ENCODE measurements at places on chromosomes 5 and 9.
A peak's percentile ranks its signal among the peaks of the same experiment; 100 is the strongest.

DNA sequence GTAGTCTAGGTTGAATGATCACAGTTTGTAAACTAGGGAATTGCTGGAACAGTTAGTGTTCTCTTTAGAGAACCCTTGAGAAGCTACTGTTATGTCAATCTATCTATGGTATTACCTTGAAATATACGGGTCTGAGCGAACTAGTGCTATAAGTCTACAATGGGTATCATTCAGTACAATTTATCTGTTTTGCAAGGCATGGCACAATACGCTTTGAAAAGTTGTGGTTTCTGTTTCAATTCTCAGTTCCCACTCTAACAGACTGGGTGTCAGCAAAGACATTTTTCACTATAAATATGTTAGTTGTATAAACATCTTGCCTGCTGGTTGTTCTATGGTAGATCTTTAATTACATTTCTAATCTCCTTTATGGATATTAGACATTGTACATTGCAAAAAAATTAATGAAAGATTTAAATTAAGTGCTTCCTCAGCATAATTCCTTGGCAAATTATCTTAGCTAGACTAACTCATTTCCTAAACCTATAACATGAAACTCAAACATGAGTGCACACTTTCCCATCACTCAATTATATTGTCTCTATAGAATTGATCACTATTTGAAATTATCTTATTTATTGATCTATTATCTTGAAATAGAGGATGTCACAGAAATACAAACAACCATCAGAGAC lies 24.9 kb upstream of the SLCO6A1 start:
- no peak for DNase-seq

GRCh38 chr5:73135429-73136054 lies 15.2 kb downstream of the TMEM171 start:
- no peak for DNase-seq

DNA sequence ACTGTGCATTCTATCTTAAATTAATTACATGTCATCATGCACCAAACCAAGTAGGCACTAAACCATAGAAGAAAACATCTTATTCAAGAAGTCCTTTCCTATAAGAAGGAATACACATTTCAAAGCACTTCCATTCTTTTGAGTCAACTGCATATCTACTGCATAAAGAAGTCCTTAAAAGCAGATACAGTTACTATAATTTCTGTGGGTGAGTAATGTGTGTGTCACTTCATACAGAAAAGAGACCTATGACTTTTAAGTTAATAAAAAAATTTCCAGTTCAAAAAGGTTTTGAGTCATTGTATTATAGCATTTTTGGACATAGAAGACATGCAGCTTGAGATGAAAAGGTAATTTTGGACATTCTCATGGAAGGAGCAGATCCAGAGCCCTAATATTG lies 125.0 kb downstream of the DTWD2 start:
- no peak for DNase-seq

GRCh38 chr9:116942593-116943061 lies 255.5 kb downstream of the TRIM32 start:
- no peak for DNase-seq

GRCh38 chr5:10645146-10645545 lies 81.3 kb downstream of the ANKRD33B start:
- no peak for DNase-seq

DNA sequence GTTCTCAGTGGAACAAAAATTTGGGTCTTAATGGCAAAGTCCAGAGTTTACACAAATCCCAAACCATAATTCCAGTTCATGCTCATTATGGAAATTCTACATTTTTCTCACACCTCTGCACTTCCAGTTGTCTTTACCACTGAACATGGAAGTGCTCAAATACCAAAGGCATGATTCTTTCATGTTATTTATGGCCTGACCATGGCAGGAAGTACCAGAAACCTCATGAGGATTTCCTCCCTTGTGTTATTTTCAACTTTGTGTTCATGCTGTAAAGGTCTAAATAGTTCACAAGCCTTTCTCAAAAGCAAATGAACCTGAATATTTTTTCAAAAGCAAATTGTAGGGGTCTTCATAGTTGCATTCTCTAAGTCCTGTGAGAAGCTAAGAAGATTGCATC lies 82.0 kb upstream of the ITGA1 start:
- peak; percentile 29 for DNase-seq

DNA sequence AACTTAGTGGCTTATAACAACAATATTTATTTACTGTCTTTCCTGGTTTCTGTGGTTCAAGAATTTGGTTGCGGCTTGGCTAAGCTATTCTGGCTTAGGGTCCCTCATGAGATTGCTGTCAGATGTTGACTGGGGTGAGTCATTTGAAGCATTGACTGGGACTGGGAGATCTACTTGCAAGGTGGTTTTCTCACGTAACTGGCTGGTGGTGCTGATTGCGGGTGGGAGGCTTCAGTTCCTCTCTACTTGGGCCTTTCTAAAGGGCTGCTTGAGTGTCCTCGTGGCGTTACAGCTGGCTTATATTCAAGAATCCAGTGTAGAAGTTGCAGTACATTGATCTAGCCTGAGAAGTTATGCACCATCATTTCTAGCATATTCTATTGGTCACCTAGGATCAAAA lies 218.5 kb upstream of the ELAVL2 start:
- no peak for DNase-seq

DNA sequence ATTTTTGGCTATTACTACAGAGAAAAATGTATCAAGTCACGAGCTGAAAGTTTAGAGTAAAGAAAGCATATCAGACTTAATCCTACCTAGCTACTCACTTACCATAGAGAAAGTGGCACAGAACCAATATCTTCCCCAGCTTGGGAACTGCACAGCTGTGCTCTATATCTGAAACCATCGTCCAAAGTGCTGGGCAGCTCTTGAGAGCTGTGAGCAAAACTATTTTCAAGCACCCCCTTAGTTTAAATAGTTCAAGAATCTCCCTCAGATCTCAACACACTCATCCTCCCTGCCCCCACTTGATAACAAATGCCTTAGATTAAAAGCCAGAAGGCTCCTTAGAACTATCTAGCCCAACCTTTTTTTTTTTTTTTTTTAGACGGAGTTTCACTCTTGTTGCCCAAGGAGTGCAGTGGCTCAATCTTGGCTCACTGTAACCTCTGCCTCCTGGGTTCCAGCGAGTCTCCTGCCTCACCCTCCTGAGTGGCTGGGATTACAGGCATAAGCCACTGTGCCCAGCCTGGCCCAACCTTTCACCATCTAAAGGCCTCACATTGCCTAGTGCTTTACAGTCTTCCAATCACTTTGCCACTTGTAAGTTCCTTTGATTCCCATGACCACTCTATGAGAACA lies 94.2 kb upstream of the APC start:
- no peak for DNase-seq

DNA sequence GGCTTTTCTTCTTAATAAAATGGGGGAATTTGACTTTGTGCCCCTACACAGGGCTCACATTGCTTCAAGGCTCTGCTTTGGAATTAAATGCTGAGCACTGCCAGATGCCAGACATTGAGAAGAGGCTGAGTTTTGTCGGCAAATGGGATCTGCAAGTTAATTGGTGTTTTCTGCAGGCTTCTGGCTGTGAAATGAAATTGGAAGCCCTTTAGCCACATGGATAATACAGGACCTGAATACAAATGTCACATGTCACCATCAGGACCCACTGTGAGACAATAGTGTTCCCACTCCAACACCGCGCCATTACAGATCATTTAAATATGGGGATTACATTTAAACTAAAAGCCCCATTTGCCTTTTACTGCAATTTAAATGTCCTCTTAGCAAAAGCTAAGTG lies 164.4 kb downstream of the ZSWIM6 start:
- DNase-seq: no peak

DNA sequence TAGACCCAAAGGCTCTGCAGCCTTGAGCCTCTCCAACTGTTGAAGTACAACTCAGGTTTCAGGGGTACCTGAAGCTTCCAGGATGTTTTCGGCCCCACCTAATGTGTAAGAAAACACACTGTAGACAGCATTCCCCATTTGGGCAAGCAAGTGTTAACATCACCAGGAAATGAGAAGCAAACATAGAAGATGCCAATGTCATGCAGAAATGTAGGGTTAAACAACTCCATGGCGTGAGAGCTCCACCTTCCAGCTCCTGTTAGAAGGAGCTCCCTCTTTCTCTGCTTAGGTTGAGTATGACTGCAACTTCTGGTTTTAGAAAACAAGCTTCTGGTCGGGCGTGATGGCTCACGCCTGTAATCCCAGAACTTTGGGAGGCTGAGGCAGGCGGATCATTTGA lies 31.0 kb upstream of the DENND1A start:
- DNase-seq: no peak

GRCh38 chr9:117413346-117414219 lies 1.3 kb downstream of the ASTN2 start:
- DNase-seq: no peak

DNA sequence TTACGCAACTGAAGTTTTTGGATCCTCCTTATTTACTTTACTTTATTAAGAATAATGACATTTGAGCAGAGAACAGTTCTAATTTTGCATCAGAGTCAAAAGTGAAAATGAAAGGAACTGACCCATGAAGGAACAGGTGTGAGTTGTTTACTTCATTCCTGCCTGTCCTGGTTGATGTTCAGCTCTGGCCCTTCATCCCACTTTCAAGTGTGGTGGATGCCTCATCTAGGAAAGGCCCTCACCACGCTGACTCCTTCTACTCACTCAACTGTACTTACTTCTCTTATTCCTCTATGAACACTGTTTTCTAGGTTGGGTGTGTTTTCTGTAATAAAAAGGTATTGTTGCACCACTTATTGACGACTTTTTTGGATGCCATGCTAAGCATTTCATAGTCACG lies 61.8 kb upstream of the PLEKHG4B start:
- DNase-seq: no peak

- DNase-seq: no peak
These were observed 13.1 kb downstream of the PALM2AKAP2 start for GRCh38 chr9:109792951-109793546.

DNA sequence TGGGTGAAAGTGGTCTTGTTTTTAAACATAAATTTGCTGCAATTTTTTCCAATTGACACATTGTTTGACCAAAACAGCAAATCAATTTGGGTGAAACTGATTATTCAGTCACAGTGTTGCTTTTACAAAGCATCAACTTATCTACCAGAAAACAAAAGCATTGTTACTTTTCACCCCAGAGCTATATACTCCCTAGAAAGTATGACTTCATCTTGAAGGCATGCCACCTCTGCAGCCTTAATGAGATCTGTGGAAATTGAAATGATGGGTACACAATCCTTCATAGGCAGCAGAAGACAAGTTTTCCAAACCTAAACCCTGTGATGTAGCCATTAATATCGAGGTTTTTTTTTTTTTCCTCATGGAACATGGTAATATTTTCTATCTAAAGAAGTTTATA lies 615.9 kb downstream of the CHSY3 start:
- DNase-seq: no peak

DNA sequence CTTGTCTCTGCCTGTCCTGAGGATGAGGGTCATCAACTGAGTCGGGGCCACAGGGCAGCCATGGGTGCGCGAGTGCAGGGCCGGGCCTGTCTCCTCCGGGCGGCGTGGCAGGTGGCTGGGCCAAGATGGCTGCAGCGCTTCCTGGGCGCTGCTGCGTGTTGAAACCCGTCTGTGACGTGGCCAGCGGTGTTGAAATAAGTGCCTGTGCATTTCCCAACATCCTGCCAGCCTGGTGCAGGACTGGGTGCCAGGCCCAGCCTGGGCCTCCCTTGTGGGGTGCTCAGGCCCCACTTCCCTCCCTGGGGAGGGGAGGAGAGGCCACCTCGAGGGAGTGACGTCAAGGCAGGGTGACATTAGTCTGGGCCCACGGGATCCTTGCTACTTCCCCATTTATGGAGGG lies 45.5 kb downstream of the RXRA start:
- DNase-seq: no peak

- no peak for DNase-seq
These were observed 23.1 kb downstream of the FREM1 start for GRCh38 chr9:14887149-14887548.

GRCh38 chr5:149550594-149551226 lies 529 bp downstream of the CSNK1A1 start:
- peak; percentile 12 for DNase-seq

DNA sequence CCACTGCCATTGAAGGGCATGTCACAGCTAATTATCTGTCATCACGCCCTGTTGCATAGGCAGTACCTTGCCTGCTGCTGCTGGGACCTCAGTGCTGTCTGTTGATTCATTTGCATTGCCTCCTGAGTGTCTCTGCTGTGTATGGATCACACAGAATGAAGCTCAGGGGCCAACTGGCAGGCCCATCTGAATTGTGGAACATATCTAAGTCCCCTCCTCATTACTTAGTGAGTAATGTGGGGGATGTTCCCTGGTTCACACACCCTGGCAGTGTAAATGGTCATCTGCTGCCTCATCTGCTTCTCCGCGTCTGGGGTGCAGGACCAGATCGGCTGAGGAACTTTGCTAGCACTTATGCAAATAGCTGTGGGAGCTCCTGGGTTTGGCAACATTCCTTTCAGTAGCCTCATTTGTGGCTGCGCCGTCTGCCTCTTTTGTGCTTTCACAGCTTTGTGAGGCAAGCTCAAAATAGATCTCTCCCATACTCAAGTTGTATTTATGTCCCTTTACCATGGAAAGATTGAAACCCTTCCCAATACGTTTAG lies 25.4 kb downstream of the TYRP1 start:
- DNase-seq: no peak

GRCh38 chr9:99361817-99362216 lies 139.7 kb downstream of the SEC61B start:
- no peak for DNase-seq

GRCh38 chr5:2622866-2623265 lies 128.6 kb downstream of the IRX2 start:
- DNase-seq: no peak

DNA sequence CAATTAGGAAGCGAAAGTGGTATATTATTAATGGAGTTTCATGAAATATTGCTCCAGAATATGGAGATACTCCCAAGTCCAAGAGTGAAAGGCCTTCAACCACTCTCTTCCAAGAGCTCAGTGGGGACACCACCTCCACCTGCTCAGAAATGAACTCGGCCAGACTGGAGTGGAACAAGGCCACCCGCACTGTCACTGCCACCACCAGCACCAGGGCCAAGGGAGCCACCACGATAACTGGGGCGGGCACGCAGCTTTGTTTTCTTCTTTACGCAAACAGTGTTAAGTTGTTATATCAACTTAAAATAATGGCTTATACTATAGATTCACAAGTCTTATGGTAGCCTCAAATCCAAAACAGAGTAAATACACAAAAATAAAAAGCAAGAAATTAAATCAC lies 204.1 kb downstream of the TRPM3 start:
- DNase-seq: no peak

- no peak for DNase-seq
These were observed 7.1 kb downstream of the MED10 start for GRCh38 chr5:6371079-6371810.

- no peak for DNase-seq
These were observed 116.3 kb downstream of the PRKACG start for GRCh38 chr9:68897577-68898145.

DNA sequence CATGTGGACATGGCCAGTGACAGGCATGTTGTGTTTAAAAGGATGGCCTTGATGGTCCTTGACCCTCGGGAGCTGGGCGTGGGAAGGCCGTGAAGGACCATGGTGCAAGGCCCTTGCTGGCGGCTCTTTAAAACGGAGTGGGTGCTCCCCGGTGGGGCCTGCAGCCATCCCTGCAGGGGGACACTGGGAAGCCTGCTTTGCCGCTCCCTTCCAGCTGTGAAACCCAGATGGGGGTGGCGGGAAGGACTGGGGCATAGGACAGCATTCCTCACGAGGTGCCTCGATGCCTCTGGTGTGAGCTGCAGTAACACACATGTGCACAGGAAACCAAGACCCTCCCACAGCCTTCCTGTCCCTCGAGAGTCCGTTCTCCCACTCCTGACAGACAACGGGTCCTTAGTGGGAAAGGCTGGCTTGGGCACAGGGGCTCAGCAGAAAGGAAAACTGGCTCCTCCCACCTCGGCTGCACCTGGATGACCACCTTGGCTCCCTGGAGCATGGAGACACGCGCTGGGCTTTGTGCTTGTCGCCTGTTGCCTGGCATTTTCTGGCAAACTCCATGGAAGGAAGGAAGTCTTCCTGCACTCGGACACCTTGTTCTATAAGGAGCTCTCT lies 30.3 kb upstream of the IRX4 start:
- DNase-seq: no peak

Measured in CD4-positive, alpha-beta T cell treated with Interleukin-6 at 100 ng/mL for 8 hours (primary cell).